ENCODE measurements at places on chromosomes 5 and 9.
A peak's percentile ranks its signal among the peaks of the same experiment; 100 is the strongest.

- peak; percentile 31 for DNase-seq
Measured at GRCh38 chr5:173643964-173644363, 27.5 kb upstream of the BOD1 start.

DNA sequence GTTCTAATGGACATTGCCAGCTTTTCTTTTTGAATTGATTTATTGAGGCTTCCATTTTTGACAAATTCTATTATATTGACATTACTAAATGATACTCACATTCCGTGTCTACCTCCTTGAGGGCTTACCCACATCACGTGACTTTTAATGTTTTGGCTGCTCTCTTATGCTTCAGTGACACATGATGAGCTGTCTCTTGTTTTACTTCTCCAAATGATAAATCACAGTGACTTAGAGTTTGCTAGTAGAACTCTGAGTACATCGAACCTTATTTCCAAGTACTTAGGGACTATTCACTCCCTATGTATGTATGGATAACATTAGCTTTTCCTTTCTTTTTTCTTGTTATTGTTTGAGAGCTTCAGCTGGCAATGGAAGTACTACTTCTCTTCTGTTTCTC is 169.8 kb upstream of the KCNN2 start:
- DNase-seq: no peak

DNA sequence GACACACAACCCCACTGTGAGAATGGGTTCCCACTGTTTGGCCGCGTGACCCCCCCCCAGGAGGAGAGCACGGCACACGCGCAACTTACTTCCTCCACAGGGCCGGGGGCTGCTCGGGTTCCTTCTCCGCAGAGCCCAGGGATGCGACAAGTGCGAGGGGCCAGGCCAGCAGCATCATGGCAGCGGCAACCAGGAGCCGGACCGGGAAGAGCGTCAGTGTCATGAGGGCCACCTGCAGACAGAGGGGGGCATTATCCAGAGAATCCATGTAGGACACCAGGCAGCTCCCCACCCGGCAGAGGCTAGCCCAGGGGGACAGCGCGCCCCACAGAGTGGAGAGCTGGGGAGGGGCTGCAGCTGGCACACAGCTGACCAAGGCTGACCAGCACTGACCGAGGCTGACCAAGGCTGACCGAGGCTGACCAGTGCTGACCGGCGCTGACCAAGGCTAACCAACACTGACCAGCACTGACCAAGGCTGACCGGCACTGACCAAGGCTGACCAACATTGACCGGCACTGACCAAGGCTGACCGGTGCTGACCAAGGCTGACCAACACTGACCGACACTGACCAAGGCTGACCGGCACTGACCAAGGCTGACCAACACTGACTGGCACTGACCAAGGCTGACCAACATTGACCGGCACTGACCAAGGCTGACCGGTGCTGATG is 22.3 kb downstream of the LPCAT1 start:
- DNase-seq: no peak

- no peak for DNase-seq
Measured at GRCh38 chr9:18786196-18786595, 246.8 kb downstream of the SAXO1 start.

DNA sequence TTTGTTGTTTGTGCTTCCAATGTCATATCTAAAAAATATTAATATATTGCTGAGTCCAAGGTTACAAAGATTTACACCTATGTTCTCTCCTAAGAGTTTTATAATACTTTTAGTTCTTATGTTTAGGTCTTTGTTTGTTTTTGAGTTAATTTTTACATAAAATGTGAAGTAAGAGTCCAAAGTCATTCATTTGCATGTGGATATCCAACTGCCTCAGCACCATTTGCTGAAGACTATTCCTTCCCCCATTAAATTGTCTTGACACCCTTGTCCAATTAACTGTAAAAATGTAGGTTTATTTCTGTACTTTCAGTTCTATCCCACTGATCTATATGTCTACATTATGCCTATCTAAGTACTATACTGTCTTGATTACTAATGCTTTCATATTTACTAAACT is 35.7 kb downstream of the TTC33 start:
- no peak for DNase-seq

DNA sequence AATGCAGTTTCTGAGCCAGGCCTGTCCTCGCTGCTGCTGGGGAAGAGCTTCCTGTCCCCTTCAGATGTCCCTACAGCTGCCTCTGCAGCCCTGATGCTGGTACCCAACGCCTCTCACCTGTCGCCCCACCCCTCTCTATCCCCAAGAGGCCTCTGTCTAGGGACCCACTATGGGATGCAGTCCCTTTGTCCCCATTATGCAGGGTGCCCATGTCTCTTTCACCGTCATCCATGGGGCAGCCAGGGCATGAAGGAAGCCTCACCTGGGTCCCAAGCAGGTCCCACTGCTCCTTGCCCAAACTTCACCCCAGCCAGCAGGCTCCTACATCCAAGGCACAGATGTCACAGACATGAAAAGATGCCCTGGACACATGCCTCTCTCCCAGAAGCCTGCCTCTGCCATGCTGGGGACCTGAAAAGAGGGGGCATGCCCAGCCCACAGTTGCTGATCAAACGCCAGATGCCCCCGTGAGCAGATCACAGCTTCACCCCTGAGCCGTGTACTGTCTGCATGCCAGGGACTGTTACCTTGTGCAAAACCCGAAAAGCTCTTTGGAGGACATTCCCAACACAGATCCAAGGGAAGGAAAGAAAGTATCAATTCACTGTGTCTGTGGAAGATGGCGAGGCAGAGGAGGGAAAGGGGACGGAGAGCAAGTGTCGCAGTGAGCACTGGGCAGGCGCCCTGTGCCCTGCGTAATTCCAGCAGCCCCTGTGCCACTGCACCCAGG is 81.0 kb downstream of the ADAMTS2 start:
- DNase-seq: no peak

DNA sequence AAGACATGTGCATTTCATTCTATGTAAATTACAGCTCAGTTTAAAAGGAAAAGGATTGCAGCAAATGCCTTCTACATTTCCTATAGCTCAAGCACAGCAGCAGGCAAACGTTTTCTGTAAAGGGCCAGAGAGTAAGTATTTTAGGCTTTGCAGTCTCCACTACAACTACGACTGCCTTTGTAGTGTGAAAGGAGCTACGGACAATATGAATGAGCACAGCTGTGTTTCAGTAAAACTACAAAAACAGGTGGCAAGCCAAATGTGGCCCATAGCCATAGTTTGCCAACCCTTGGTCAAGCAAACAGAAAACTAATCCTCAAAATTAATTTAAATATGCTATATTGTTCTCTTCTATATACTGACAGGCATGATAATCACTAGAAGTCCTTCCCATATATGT is 7.2 kb downstream of the PTBP3 start:
- DNase-seq: no peak

DNA sequence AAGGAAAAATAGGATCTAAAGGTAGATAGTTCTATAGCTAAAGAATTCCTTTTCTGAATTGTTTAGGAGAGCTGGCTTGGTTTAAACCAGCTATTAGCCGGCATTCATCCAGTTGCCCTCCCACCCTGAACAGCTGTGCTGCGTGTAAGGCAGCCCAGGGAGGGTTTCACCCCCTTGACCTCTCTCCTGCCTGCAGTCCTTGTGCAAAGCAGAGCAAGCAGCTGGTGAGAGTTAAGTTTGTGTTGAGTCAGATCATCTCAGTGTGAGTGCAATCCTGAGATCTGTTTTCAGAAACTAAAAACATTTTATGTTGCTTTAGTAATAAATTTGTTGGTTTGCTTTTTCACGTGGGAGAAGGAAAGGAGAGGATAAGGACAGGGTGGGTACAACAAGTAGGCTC is 13.0 kb downstream of the SLC25A25 start:
- DNase-seq: no peak

DNA sequence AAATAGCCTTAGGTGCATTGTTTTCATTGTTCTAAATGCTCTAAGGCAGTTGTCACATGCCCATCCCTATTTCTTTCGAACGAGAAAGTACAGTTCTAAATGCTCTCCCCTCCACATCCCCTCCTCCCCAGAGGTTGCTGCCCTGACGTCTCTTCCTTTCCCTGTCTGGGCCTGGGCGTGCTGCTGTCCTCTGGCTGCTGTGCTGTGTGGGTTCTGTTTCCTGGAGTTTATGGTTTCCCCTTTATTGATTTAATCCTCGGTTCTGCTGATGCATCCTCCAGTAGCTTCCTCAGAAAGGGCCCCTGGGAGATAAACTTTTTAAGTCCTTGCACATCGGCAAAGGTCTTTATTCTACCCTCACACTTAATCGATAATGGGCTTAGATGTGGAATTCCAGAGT is 48.8 kb downstream of the MVB12B start:
- no peak for DNase-seq

DNA sequence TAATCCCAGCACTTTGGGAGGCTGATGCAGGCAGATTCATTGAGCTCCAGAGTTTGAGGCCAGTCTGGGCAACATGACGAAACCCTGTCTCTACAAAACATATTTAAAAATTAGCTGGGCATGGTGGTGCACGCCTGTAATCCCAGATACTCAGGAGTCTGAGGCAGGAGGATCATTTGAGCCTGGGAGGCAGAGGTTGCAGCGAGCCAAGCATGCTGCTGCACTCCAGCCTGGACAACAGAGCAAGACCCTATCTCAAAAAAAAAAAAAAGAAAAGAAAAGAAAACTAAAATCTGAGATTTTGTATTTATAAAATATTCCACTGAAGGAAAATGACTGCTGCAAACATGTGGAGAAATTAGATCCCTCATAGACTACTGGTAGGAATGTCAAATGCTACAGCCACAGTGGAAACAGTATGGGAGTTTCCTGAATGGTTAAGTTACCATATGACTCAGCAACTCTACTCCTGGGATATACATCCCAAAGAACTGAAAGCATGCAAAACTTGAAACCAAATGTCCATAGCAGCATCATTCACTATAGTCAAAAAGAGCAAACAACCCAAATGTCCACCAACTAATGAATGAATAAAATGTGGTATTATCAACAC is 106.1 kb downstream of the UBAP2 start:
- no peak for DNase-seq

GRCh38 chr9:132978451-132979131 is at the start of gene GFI1B:
GFI1B (plus strand) TSS chr9:132978694; CDS start chr9:132986679, 7,985 bp downstream.
- peak; percentile 40 for DNase-seq

GRCh38 chr5:100446879-100447430 is 88.2 kb upstream of the FAM174A start:
- no peak for DNase-seq

- no peak for DNase-seq
Measured at GRCh38 chr9:77677397-77677796, 29.3 kb upstream of the GNA14 start.

- DNase-seq: no peak
Measured at GRCh38 chr9:7177383-7177782, 419.6 kb downstream of the KDM4C start.

Data from B cell (primary cell).